Activated CD4-positive, alpha-beta T cell treated with anti-CD3 and anti-CD28 coated beads, Interleukin-2, amount 50 U/mL, for 4 hours (primary cell): ENCODE measurements at places on chromosomes 11 and 22.
A peak's percentile ranks its signal among the peaks of the same experiment; 100 is the strongest.

DNA sequence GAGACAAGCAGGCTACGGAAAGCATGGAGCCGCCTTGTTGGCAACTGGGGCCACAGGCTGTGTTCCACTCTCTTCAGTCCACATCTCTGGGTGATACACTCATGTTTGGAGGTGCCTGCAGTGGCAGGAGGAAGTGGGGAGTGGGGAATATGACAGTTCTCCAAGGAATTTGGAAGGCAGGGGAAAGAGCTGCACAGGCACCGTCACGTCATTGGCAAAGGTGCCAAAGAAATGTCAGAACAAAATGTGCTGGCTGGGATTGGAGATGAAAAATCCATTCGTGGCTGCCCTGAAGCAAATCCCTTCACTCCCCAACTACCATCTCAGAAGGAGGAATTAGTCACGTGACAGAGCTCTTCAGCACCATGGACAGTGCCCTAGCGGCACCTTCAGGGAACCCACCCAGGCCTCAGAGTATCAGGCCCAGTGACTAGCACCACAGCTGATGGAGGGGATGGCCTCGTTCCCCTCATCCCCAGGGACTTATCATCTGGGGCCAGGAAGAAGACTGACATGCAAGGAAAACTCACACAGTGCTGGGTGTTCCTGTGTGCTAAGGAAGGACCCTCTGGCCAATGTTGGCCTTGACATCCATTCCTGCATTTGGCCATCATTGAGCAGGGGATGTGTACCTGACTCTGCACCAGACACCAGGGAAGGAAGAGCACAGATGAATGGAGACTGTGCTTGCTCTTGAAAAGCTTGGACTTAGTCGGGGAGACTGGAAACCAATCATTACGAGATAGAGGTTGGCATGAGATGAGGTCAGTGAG is 48.5 kb upstream of the PRDM11 start:
- no peak for DNase-seq

- no peak for DNase-seq
Measured at GRCh38 chr11:46991391-46991790, 54.8 kb downstream of the CSTPP1 start.

DNA sequence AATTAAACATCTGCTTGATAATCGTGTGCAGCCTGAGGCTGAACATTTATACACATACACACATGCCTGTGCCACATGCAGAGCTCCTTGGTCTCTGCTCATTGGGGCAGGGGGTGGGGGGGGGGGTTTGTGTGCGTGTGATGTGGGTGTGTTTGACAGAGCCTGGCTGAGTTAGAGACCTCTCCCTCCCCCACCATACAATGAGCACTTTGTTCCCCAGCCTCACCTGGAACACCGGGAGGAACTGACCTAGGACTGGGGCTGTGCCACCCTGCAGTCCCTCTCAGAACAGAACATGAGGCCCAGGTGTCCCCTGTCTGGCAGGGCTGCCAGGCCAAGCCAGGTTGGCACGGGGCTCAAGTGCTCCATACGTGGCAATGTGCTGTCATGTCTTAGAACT is 96.6 kb downstream of the TP53I11 start:
- no peak for DNase-seq

DNA sequence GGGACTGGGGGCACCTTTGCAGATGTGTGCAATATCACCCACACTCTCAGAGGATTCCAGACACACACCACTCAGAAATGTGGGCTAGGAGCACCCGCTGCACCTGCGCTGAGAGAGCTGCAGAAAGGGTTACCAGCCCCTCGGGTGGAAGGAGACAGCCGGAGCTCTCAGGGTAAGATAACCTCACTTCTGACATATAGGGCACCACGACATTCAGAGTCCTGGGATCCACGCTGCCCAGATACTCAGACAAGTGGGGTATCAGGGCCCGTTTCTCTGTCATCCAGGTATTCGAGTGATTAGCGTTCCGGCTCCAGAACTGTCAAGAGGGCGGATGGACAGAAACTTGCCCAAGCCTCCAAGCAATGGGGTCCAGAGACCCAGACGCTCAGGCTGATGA is 6.2 kb upstream of the SYT8 start:
- no peak for DNase-seq

DNA sequence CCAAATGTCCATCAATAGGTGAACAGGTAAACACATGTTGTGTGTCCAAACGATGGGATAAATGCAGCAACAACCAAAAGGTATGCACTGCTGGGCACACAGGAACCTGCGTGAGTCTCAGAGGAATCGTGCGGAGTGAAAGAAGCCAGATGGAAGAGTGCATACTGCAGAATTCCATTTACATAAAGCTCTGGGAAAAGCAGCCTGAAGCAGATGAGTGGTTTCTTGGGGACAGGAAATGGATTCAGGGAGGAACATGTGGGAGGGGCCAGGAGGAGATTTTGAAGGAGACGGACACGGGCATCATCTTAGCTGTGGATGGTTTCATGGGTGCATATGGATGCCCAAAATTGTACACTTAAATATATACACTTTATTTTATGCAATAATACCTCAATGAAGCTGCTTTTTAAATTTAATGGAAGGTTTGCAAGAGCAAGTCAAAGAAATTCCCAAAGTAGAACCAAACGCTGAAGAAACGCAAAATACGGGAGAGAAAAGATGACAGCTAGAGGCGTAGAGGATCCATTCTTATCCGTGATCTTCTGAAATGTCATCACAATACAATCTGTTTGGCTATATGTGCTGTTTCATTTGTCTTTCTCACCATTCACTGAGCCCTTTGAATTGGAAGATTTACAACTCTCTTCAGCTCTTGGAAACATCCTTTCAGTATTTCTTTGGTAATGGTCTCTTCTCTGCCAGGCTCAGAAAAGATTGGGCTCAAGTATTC is 24.5 kb downstream of the ST14 start:
- no peak for DNase-seq

GRCh38 chr11:9604134-9604533 is 30.7 kb downstream of the WEE1 start:
- DNase-seq, result no peak

- no peak for DNase-seq
Measured at GRCh38 chr11:114197799-114198500, 98.2 kb upstream of the NNMT start.

- no peak for DNase-seq
Measured at GRCh38 chr22:39638958-39639357, 68.4 kb downstream of the CACNA1I start.

DNA sequence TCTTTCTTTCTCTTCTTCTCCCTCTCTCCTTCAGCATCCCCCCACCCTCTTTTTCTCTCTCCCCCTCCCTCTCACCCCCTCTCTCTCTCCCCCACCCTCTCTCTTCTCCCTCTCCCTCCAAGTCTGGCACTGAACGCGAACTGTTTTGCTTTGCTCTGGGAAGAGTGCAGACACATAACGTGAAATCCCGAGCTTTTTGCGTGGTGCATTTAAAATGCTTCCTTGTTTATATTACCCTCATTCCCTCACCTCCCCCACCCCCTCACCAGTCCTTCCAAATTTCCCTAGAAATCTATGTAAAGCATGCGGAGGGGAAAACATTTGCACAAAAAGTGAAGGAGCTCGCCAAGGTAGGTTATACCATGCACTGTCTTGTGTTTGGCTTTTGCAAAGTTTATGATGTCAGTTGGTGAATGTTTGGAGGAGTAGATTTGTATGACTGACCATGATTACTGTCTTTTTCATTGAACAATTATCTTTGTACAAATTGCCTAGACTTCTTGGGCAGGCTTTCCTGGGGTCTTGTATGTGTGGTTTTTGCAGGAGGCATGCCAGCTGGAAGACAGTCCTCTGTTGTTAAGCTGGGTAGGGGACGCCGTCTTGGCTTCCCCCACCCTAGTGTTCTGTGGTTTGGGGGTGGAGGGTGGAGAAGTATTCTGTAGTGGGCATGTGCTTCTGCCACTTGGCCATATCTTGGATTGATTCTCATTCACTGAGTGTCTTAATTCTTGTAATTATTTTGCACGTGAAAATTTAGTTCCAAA is 123.7 kb upstream of the HSD17B12 start:
- no peak for DNase-seq

GRCh38 chr11:70522593-70523311 is 124.4 kb downstream of the CTTN start:
- DNase-seq, result no peak

DNA sequence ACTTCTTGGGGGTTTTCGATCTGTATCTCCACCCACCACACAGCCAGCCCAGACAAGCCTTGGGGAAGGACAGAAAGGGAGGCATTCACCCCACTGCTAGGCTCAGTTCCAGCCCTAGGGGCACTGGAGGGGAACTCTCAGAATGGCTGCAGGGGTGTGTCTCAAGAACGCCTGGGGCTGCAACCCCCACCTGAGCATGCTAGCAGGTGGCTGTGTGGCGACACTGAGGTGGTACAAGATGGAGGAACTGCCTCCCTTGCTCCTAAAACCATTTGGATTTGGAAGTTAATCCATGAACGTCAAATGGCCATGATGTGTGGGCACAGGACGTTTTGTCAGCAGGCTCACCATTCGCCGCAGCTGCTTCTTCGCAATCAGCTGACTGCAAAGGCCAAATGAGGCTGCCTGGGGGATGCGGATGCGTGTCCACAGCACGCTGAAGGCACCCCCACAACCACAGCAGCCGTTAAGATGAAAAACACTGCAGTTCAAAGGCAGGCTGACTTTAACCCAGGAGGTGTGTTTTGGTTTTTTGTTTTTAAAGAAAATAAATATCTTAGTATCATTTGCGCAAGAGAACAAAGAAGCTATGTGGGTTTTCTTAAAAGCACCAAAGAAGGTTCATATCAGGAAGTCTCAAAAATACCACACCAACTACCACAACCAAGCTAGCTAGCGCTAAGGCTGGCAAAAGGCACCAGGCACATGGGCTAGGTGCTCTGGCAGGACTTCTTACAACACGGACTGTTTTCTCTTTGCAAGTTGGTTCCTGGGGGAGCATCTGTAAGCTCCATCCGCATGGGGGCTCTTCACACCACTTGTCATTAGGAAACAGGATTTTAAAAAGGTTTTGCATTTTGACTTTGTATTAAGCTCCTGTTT is 22.2 kb upstream of the NAP1L4 start:
- DNase-seq, result peak; percentile 64

DNA sequence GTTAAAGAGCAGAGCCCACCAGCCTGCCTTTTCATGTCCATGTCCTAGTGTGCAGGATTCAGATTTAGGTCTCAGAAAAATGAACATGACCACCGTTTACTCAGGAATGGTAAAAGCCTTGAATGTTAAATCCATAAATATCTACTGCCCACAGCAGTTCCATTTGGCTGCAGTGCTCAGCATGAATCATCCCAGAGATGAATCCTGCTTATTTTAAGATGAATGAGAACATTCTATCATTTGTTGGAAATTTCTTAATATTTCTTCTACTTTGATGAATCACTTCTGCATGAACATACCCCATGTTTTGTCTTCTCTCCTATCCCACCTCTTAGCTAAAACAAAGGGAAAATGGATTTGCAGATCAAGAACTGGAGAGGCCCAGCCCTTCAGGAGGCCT is 47.5 kb upstream of the AQP11 start:
- no peak for DNase-seq

DNA sequence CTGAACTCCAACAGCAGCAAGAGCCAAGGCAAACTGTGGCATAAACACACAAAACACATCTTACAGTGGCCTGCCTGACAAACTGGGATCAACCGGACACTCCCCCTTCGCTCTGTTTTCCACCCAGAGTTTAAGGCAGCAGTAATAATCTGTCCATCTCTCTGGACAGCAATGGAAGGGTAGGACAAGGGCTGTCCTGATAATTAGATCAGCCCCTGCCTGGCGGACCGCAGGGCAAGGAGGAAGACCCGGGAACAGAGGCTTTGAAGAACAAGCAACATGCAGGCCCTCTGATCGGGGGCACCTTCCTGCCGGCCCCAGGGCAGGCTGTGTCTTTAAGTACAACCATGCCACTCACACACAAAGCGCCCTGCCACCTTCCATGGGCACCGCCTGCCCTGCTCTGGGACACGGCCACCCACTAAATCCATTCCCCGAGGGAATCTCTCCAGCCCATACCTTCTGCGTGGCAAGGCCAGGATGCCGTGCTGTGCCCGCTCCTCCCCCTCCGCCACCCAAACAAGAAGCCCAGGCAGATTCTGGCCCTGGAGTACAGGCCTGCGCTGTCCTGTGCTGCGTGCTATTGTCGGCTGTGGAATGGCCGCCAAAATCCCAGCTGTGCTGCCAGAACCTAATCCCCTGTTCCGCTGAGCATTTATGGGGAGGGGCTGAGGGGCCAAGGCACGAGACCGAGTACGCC is 38.8 kb downstream of the NUMA1 start:
- DNase-seq, result peak; percentile 13

DNA sequence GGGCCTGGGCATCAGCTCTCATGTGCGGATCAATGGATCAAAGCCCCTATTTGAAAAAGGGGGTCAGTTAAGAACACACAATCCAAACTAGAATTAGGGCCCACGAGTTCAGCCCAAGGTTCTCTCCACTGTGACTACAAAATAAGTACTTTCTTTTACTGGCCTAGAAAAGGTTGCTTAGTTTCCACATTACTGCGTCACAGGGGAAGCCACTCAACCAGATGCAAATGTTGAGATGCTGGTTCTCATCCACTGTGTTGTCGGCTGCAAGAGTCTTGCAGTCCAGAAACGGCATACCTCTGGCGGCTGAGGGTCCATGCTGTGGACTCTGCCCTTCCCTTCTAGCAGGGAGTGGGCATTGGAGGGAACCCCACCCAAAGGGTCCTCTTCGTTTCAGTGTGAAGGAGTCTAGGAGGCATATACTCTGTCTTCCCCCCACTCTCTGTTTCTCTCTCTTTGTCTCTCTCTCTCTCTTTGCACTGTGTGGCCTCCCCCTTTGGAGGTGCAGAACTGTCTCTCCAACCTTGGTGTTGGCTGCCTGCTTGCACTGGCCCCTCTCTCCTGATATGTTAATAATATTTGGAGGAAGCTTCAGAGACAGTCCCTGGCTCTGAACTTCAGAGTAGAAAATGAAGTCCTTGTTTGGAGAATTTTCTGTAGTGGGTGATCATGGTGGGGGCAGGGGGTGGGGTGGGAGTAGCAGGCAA is 99.0 kb upstream of the NNMT start:
- no peak for DNase-seq

- no peak for DNase-seq
Measured at GRCh38 chr11:31807799-31808667, 3.1 kb downstream of the PAX6 start.

DNA sequence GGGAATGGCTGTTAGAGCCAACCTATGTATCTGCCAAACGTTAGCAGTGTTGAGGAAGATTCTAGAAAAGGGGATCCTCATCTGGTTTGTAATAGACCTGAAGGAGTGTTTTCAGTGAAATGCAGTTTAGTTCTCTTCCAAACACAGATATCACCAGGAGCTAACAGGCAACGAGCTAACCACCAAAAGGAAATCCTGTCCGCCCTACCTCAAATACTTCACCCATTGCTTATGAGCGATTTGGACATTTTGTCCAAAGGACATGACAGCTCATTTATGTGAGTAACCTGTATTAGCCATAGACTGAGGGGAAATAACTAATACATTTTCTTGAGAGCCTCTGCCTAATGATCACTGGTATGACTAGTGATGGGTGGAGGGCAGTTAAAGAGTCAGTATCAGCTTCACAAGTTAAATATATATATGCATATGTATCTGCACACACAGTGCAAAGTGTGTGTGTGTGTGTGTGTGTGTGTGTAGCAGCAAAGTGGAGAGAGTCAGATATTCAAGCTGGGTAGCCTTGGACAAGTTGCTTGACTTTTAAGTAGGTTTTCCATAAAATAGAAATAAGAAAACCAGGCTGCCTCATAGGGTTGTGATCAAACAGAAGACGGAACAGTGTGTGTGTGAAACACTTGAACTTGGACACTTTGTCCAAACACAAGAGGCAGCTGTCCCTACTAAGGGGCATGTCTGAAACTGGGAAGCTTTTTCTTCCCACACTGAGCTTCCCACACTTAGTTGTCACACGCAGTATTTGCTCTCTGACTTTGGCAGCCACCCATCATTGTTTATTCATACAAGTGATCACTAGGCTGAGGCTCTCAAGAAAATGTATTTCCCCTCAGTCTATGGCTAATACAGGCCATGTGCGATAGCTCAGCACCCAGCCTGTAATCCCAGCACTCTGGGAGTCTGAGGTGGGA is 940 bp upstream of the C11orf91 start:
- DNase-seq, result no peak
